ENCODE measurements at places on chromosomes 3 and 15.

- no peak for DNase-seq
Observed at GRCh38 chr3:101988596-101988995, 139.3 kb downstream of the NFKBIZ start.

DNA sequence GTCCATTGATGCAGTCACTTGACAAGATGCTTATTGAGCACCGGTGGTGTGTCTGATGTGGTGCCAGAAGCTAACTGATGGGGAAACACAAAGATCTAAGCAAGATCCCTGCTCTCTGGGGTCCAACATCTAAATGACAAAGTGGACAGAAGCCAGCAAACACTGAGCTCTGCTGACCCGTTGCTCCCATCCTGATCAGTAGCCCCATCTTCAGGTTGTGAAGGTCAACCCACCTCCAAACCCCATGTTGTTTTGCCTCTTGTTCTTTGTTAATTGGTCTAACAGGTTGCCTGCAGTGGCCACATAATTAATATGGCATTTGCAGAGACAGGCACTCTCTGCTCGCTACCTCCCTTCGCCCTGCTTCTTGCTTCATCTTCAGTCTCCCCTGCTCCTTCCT lies 21.5 kb upstream of the GLCE start:
- DNase-seq = no peak

DNA sequence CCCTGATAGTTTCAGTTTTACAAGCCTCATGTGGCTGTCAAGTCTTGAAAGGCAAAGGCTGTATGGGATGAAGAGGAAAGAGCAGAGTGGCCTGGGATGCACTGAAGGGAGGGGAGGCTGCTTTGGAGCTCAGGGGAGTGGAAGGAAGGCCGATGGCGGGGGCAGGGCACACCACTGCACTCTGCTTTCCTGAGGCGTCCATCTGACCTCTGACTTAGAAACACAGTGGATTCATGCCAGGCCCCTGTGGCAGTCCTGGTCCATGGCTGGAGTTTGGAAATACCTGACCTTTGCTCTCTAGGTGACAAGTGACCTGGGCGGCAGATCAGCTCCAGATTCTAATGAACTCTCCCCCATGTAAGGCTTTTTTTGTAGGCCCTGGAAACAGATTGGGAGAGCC lies 19.0 kb downstream of the FAH start:
- DNase-seq = no peak

- no peak for DNase-seq
Observed at GRCh38 chr3:178826435-178827123, 245.0 kb downstream of the ZMAT3 start.

DNA sequence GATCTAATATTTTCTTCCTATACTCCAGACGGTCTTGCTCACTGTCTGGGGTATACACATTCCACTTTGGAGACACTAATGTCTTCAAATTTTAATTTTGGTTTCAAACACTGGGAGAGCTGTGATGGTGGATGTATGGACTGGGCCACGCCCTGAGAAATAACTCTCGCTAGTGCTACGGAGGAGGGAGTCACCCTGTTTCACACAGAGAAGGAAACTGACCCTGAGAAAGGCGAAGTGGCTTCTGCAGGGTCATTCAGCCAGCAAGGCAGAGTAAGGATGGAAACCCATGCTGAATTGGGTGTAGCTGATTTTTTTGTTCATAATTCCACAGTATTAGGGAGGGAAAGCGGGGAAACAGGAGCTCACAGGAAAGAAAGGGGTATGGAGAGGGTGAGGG lies 8.6 kb upstream of the SKIC8 start:
- no peak for DNase-seq

- no peak for DNase-seq
Observed at GRCh38 chr3:124510290-124510689, 220.0 kb upstream of the UMPS start.

DNA sequence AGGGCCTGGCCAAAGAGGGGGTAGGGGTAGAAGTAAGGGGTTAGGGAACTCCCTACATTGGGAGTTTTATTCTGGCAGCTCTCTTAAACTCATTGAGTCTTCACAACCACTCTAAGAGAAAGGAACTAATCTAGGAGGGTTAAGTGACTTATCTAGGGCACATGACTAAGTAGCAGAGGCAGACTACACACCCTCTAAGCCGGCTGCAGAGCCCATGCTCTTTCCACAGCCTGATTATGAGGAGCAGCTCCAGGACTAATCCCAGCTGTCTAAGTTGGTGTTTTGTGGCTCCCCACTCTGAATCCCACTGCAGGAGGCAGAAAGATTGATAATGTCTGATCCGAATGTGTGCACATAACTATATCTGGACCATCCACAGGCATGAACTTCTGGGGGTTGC lies 374.6 kb downstream of the EPHB1 start:
- no peak for DNase-seq

Data from hypothalamus (tissue), 51 donors.